ENCODE measurements at places on chromosomes 2 and 18.

DNA sequence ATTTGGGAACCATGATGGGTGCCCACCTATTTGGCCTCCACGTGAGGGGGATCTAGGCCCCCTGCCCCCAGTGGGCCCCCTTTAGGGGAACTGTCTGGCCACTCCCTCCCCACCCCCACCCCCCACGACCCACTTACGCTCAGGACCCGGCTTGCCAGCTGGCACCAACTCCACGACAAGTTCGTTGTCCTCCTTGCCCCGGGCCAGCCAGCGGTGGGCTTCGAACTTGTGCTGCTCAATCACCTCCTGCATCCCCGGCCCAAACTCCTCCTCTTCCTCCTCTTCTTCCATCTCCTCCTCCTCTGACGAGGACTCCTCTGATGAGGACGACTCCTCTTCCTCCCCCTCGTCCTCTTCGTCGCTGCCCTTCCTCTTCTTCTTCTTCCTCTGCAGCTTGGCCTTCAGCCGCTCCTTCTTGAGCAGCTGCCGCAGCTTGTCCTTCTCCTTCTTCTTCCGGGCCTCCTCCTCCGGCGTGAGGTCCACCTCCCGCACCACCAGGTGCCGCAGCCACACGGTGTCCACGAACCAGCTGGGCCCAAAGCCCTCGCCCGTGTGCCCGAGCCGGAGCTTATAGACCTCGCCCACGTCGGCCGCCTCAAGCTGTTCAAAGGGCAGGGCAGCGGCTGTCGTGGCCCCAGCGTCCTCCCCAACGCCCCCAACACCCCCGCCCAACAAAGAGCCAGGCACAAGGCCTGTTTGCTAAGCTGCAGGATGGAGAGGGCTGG is 96.9 kb downstream of the LOXHD1 start:
- no peak for DNase-seq

DNA sequence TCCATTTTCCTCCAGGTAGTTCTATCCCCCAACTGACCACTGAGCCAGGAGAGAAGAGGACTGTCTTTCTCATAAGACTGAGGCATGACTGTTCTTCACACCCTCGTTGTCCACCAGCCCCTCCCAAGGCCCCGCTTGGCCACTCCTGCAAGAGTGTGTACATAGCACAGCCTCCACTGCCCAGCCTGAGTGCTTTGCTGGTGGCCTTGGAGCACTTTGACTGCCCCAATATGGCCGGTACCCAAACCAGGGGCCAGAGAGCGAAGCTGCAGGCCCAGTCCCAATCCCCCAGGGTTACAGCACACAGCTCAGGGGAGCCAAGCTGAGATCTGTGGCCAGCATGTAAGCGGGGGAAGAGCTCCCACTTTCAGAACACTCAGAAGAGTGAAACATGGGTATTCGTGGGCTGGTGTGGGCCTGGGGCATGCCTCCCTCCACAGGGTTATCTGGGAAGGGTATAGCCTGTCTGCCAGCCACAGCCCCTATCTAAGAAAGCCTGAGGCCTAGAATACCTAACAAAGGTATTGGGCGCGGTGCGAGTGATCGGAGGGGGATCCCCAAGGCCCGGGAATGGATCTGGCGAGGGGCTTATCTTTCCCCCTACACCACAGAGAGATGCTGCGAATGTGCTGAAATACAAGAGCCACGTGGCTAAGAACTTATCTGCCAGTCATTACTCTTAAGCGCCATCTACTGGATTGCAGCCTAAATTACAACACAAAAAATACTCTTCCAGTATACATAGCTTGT is 163.8 kb downstream of the WDPCP start:
- DNase-seq, result no peak

GRCh38 chr2:70922235-70923234 is 13.2 kb upstream of the ATP6V1B1 start:
- no peak for DNase-seq

- DNase-seq, result no peak
These were observed 51.6 kb downstream of the TSPYL6 start for GRCh38 chr2:54204476-54204875.

DNA sequence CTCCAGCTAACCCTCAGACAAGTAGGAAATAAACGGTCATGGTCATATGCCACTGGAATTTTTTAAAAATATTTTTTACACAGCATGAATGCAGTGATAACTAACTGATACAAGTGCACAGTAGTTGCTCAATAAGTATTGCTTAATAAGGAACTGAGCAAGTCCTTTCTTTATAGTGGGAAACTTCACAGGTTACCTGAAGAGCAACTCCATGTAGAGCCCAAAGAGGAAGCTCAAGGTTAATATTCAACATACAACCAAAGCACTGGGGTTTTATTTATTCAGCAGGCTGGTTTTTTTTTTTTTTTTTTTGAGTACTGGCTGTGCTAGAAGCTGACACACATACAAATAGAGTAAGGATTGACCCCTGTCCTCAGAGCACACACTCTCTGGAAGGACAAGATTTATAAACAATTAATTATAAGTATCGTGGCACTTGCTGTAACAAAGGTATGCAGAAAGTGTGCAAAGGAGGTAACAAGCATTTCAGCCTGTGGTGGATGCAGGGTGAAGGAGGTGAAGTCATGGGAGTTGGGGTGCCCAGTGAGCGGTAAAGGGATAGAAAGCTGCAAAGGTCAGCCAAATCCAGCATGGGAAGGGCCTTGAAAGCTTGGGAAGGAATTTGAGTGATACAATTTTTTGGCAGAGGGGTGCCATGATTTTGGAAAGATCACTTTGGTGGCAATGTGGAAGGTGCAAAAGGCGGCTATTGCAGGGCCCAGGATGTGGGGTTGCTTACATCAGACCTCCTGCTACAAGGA is 52.7 kb downstream of the ATOH8 start:
- no peak for DNase-seq

DNA sequence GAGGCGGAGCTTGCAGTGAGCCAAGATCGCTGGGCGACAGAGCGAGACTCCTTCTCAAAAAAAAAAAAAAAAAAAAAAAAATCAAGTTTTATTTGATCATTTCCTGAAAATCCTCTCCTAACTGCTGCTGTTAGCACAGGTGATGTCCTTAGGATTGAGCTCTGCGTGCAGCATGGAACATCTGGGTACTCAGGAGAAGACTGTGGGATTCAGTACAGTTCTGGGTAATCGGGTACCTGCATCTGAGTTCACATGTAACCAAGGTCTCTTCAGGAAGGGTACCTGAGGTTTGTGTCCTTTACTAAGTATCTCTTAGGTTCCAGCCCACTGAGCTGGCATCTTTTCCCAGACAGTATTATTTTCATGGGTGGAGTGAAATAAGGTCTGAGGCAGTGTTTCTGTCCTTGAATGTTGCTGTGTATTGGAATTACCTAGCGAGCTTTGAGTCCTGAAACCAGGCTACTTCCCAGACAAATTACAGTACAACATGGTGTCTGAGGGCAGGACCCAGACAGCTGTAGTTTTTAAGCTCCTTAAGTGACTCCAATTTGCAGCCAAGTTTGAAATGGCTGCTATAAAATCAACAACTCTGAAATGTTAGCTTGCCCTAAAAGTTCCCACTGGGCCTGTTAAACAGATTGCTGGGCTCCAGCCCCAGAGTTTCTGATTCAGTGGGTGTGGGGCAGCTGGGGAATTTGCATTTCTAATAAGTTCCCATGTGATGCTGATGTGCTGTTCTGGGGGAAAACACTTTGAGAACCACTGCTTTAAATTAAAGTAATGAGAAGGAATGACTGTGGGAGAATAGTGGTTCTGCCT is 120.5 kb downstream of the PMAIP1 start:
- no peak for DNase-seq

DNA sequence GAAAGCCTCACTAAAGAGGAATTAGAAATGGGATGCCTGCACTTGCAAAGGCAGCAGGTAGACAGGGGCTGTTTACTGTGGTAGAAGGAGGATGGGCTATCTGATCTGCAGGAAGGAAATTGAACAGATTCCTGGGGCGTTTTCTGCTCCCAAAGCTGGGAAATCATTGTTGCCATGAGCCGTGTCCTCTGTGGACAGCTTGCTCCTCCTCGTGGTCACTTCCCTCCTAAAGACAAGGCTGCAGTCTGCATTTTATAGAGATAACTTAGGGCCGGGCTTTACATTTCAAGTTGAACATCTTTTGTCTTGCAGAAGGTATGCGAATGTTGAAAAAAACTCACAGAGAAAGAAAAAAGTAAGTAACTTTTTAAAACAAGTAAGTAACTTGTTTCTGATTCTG is 50.9 kb downstream of the DCDC2C start:
- no peak for DNase-seq

- no peak for DNase-seq
These were observed 114.0 kb upstream of the STON1 start for GRCh38 chr2:48415836-48416515.

DNA sequence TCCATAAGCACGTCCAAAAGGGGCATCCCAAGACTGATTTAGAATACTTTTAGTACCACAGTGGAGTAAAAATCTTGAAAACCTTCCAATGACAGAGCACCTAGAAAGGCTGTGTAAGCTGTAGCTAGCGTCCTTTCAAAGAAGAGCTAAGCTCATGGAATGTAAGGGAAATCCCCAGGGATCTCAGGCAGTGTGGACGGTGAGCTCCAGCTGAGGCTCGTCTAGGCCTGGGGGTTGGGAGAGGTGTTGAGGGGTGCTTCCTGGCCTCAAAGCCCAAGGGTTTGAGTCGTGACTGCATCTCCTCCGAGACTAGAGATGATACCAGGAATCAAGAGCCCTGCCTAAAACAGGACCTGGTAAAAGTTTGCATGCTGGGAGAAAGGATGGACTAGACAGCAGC is 7.6 kb downstream of the CTIF start:
- DNase-seq, result no peak

GRCh38 chr2:111157071-111157661 is 36.5 kb downstream of the BCL2L11 start:
- no peak for DNase-seq

- DNase-seq, result no peak
These were observed 24.7 kb upstream of the NAGK start for GRCh38 chr2:71043531-71044407.

DNA sequence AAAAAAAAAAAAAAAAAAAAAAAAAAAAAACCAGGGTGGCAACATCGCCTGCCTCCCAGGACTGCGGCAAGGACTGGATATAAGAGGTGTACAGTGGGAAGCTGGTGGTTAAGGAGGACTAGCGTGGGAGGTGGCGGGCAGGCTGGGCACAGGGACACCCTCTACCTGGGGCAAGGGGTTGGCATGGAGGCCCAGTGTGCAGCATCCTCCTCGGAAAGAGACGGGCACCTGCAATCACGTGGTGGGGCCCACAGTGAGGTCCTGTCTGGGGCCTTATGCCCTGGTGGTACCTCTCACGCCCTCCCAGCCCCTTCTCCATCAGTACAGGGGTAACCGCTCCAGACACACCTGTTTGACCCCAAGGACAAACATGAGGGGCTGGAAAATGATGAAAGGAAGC is 27.9 kb downstream of the PXDN start:
- DNase-seq, result no peak

GRCh38 chr2:75317316-75317715 is 118.0 kb upstream of the TACR1 start:
- DNase-seq, result no peak

- no peak for DNase-seq
These were observed 113.2 kb downstream of the BCL11A start for GRCh38 chr2:60440079-60440766.

DNA sequence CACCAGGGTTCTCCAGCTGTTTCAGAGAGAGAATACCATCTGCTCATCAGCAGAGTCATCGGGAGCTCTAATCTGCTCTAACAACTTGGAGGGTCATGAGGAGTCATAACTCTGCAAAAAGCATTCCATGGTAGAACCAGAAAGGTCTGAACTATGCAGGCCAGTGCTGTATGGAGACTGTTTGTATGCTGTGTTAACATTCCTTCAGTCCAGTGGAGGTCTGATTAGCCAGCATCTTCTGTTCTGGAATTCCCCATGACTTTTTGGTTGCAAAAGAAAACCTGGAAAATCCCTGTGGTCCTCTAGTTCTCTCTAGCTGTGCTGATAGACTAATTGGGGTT is 9.4 kb upstream of the ITGB6 start:
- no peak for DNase-seq

- no peak for DNase-seq
These were observed 41.0 kb downstream of the SP110 start for GRCh38 chr2:230178546-230179485.

GRCh38 chr2:163735685-163736432 is at the start of gene FIGN:
Gene FIGN (minus strand): TSS chr2:163736008. CDS start chr2:163734927, 1,081 bp downstream.
- no peak for DNase-seq

DNA sequence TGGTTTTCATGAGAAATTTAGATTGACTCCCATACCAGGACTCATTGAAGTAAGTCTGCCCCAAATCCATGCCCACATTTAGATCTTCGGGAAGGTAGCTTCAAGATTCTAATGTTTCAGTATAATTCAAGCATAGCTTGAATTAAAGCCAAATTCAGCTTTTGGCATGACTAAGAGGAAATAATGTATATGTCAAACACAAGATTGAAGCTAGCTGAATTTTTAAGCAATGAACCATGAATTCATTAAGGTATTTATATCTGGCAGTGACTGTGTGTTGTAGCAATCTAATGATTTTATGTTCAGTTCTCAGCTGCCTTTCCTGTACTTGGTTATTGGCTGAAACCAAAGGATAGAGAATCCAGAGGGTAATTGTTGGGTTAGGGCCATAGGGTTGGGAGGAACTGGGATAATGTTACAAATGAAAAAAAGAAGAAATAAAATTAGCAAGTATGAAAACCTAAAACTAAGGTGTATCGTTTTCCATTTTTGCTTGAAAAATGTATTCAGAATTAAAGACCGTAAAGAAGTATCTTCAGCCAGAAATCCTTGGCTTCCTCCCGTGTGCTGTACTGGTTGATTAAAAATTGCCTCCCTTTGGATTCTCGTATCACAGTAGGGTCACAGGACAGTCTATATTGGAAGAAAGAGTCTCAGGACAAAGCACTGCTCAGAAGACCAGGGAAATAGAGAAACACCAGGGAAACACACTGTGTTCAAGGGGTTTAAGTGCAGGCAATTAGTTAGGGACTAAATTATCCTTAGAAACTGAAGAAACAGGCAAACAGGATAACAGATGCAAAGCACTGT is 119.0 kb upstream of the FN1 start:
- DNase-seq, result no peak

GRCh38 chr2:240635121-240635997 is 10.1 kb downstream of the GPR35 start:
- DNase-seq, result no peak

DNA sequence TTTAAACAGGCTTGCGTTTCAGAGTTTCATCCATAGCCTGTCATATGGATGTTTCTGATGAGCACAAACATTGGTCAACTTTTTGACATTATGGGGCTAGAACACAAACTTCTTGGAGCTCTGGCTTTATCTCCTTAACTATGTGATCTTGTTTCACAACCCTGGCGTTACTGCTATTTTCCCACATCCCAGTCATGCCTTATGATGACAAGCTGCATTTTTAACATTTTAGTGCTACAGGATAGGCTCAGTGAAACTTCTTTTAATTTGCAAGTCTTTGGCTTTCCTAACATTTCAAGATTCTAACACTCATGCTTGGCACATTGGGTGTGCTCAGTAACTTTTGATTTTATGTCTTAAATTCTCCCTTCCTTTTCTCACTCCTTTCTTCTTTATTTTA is 21.0 kb upstream of the PDE1A start:
- DNase-seq, result no peak

GRCh38 chr2:26811791-26812694 is 26.2 kb downstream of the CENPA start:
- no peak for DNase-seq
